ENCODE measurements at places on chromosomes 6 and 20.

GRCh38 chr6:51494342-51494741, 593.1 kb downstream of the PKHD1 start:
- no peak for DNase-seq

- DNase-seq: no peak
Observed at GRCh38 chr6:64146094-64146493, 510.5 kb downstream of the PHF3 start.

- DNase-seq: no peak
Observed at GRCh38 chr6:64428186-64428585, 792.6 kb downstream of the PHF3 start.

GRCh38 chr6:162450358-162450757, 277.2 kb downstream of the PRKN start:
- no peak for DNase-seq

Data from left lung (tissue), 14 donors.